HAP-1 (cell line): ENCODE measurements at places on chromosomes 3 and 15.
A peak's percentile ranks its signal among the peaks of the same experiment; 100 is the strongest.

- DNase-seq, result no peak
Measured at GRCh38 chr3:151259664-151260063, 18.7 kb downstream of the P2RY14 start.

DNA sequence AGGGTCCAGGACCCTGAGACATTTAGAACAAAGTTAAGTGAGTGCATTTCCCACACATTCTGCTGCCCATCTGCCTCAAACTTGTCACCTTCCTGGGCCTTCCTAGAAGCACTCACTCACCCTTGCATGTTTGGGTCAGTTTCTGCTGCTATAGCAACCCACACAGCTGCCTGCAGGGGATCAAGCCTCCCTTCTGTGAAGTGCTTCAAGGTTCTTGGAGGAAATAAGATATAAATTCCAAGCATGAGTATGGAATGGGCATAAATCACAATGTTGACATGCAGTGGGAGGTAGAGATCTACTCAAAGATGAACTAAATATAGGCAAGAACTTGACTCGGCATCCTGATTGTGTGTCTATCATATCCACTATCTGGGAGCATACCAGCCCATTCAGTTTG is 140.4 kb downstream of the SLC9A9 start:
- DNase-seq, result no peak

DNA sequence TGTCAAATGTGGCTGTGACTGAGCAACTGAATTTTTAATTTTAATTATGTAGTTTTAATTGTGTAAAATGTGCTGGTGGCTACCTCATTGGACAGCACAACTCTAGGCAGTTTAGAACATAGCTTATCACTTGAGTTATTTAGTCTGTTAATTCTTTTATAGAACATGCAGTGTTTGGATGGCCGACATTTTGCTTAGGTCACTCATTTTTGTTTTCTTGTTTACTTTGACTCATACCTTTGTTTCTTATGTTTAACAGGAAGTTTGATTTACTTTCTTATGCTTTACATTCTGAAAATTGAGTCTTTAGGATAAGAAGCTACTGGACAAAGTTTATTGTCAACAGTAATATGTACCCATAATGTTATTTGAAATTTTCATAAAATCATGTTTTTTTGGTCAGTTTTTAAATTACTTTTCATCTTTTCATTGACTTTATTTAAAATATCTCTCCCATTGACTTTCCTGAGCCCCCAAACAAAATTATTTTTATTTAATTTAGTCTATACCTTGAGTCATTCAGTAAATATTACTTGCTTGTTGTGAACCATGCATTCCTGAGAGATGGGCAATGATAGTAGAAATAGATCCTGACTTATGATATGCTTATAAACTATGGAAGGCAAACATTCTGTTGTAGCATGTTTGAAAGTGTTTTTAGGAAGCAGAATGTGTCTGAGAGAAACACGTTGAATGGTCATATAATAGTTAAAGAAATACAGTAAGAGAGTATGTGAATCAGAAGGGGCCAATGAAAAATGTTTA is 60.6 kb downstream of the TCF12 start:
- DNase-seq, result no peak

DNA sequence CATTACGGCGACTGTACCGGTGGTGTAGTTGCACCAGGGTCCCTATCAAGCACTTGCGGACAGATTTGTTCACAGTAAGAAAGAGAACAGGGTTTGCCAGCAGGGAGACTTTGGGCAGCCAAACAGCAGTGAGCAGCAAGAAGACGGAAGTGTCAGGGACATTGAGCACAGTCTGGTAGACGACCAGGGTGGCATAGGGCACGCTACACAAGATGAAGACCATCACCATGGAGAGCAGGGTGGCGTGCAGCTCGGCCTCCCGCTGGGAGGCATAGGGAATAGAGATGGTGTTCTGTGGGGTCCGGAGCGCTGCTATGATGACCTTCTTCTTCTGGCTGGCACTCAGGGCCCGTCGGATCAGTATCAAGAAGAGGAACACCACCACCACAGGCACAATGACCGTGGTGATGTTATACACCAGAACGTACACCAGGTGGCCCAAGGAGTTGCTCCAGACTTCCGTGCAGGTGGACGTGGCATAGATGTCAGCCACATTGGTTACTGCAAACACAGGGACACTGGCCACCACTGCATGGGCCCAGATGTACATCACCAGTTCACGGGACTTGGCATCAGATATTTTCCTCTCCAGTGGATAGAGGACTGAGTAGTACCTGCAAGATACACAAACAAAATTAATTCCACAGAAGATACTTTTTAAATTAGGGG is 19.1 kb upstream of the FSIP1 start:
- DNase-seq, result peak; percentile 52

DNA sequence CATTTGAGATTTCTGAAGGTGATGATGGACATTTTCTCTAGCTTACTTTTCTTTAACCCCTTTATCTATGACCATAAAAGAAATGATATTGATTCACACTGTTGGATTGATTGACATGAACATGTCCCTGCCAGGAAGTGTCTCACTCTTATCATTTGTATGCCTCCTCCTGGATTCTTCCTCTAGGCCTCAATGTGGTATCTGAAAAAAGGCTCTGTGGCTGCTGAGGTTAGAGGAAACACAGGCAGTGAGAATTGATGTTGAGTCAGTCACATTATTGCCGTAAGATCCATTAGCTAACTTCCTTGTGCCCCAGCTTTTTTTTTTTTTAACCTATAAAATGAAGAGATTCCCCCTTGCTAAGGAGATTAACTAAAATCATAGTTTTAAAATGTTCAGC is 8.0 kb upstream of the THRB start:
- no peak for DNase-seq

GRCh38 chr15:90890839-90891238 is 6.5 kb downstream of the FES start:
- no peak for DNase-seq
